ENCODE measurements at places on chromosomes 3 and 15.

DNA sequence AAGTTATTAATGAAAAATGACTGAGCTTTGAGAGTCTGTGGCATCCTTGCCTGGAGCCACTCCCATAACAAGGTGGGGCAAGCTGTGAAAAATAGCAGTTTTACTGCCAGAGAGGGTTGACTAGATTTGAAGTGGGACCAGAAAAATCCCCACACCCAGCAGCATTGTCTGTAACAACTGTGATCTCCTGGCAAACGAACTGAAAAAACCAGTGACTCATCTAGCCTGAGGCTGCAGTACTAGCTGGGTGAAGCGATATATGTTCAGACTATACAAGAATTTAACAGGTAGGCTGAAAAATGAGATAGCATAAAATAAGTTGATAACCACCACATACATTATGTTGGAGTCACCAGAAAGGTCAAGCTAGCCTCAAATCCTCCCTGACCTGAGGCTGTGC lies 64.0 kb downstream of the DPH6 start:
- no peak for DNase-seq

- no peak for DNase-seq
Measured at GRCh38 chr3:129051871-129052340, 8.7 kb upstream of the GP9 start.

DNA sequence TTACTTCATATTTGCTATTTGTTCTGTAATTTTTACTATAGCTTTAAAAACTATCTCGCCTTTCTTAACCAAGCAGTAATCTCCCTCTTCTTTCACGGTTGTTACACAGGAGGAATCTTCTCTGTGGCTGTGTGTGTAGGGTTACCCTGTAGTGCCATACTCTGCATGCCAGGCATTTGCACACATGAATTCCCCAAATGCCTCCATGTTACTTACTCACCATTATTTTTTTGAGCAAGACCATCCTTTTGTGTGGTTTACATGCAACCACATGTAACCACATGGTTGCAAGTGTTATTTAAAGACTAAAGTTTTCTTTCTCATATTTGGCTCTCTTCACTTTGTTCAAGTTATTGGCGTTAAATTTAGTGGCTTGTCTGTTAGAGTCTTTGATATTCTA lies 45.5 kb downstream of the HPS3 start:
- no peak for DNase-seq

- peak; percentile 36 for DNase-seq
Measured at GRCh38 chr15:86044981-86045380, 34.7 kb upstream of the AGBL1 start.

GRCh38 chr15:90201944-90202375 lies 830 bp downstream of the SEMA4B start:
- DNase-seq, result no peak

DNA sequence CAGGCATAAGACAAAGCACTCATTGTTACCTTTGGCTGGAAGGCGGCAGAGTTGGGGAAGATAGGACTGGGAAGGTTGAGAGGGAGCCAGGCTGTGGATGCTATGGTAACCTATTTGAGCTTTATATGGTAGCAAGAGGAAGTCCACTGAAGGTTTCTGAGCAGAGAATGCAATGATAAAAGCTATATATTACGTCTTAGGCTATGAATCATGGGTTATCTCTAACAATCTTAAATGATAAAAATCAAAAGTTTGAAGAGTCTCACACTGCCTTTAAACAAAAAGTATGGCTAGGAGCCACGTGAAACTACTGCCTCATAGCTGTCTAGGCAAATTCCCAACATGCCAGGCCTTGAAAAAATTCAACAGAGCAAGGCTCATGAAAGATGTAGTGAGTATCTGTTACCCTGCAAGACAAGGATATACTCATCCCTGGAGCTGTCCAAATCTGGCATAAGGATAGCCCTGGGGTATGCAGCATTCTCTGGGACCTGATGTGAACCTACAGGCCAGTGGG lies 4.1 kb downstream of the P3H2 start:
- no peak for DNase-seq

DNA sequence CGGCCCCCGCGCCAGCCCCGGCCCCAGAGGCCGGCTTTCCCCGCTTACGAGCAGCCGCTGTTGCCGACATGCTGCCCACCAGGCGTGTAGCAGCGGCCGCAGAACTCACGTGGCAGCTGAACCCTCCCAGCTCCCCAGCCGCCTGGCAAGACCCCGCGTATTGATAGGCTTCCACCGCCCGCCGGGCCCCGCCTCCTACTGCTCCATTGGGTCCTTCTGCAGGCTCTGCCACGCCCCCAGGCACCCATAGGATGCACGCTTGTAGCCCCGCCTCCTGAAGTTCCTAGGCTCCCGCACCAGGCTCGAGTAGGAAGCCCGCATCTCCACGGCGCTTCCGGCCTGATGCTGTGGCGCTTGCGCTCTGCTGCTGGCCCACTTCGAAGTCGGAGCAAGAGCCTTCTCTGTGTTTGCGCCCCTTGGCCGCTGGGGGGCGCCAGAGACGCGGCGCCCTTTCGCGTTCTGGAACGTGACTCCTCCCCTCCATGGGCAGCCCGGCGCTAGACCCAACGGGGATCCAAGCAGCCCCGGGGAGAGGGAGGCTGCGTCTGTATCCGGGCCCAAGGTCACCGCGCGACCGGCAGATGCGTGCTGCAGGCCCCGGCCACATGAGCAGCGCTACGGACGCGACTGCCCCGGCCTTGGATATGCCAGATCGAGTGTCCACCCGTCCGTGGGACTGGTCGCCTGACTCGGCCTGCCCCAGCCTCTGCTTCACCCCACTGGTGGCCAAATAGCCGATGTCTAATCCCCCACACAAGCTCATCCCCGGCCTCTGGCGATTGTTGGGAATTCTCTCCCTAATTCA lies at the start of the genes PARP3 and RRP9:
TSS of gene PARP3 (plus strand) at position 566 of the 805 bp plus-strand sequence. CDS start 993 bp downstream, outside the sequence.
TSS of gene RRP9 (minus strand) at position 107 of the 805 bp plus-strand sequence. CDS start at position 70, 37 bp downstream.
- peak; percentile 98 for DNase-seq

GRCh38 chr3:102531686-102532085 lies 96.9 kb downstream of the ZPLD1 start:
- DNase-seq, result no peak

DNA sequence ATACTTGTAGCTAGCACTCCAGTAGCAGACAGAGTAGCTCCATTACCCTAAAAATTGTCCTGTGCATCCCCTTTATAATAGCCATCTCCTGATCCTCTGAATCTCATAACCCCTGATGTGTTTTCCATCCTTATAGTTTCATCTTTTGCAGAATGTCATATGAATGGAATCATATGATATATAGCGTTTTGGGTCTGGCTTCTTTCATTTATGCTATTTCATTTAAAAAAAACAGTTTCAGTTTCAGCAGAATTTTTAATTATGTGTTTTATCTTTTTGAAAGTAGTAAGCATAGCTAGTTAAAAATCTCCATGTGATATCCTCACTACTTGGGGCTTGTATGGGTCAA lies 132.7 kb downstream of the KLF13 start:
- DNase-seq, result no peak

- DNase-seq, result no peak
Measured at GRCh38 chr3:183435661-183436060, 7.2 kb upstream of the MCF2L2 start.

GRCh38 chr15:36926427-36926825 lies 173.9 kb downstream of the MEIS2 start:
- no peak for DNase-seq

DNA sequence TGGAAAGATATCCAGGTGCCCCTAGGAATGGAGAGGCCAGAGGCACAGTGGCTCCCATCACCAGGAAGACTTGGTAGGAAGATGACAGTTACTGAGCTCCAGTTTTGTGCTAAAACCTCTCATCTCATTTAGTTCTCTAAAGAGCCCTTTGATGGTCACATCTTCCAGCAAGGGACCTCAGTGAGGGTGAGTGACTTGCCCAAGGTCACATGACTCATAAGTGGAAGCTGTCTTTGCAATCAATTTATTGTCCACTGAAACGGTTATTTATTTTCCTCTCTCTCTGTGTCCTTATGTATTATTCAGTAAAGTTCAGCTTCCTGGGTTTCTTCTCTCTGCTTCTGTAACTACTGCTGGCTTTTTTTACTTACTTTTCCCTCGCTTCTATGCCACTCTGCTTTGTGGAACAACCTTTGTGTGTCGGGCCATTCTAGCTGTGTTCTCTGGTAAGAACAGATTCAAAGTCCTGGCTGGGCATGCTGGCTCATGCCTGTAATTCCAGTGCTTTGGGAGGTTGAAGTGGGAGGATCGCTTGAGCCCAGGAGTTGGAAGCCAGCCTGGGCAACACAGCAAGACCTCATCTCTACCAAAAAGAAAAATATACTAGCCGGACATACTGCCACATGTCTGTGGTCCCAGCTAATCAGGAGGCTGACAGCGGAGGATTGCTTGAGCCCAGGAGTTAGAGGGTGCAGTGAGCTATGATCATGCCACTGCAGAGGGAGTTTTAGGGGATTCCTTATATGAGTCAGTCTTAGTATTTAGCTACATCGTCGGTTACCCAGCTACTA lies 55.9 kb downstream of the PDIA5 start:
- no peak for DNase-seq

- no peak for DNase-seq
Measured at GRCh38 chr15:34804776-34805175, 9.4 kb upstream of the ACTC1 start.

DNA sequence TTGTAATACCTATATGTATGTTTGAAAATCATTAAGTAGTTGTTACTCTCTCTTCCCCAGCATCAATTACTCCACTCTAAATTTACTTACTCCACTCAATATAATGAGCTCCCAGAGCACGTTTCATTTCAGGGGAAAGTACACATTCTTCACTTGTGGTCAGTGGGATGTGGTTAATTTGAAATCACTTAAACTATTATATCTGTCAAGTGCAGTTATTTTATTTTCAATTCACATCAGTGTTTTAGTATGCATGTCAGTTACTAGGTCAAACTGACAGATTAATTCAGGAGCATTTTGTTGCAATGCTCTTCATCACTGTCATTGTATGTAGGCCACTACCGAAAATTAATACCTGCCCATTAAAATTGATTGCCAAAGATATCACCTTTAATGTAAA lies 376.1 kb downstream of the ZIC4 start:
- DNase-seq, result no peak

DNA sequence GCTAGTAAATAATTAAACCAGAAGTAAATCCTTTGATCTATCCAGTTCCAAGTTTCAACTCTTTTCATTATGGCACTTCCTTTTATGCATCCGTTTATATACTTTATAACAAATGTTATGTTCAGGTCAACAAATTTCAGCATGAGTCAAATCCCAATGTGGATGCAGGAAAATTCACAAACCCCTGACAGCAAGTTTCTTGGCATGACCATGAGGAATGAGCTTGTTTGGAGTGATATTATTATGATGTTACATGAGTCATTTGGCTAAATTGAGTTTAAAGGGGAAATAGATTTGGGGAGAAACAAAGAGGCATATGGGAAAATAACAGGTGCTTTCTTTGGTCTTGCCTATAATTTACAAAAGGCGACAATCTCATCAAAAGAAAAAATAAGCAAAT lies 32.1 kb upstream of the KCNMB2 start:
- no peak for DNase-seq

DNA sequence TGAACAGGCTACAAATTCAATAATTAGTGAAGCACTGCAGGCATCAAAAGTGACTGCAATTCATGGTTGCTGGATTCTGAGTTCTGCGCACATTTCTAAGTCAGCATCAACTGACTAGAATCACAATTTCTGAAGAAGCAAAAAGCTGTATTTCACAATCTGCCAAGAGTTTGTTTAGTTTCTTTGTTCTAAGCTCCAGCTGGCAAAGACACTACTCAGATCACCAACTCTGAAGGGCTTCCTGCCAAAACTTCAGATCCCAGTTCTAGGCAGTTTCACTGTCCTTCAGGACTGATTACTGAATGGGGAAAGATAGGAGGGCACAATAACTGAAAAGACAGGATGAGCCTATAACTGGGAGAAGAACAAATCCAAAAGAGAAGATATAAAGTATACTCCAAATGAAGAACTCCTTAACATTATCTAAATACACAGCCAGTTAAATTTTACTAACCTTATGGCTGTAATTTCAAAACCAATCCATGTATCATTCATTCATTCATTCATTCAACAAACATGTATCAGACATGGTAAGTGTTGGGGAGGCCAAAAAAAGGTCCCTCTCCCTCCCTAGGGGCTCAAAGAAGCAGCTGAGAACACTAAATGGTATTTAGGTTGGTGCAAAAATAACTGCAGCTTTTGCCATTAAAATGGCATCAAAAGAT lies 17.1 kb downstream of the TJP1 start:
- DNase-seq, result no peak

All from thymus (tissue), 14 donors.